ENCODE measurements at places on chromosomes 13 and 19. TPM values are rescaled to one million over a fixed set of nuclear protein-coding genes. Genes with fewer than 3 reads are reported as not detected.

Gene ZNF320
- total RNA-seq = 5.7 TPM

Gene ZNF835
- total RNA-seq = 0.38 TPM

Gene MIA
- total RNA-seq = 1.1 TPM

Gene ZFR2
- total RNA-seq = not detected

Gene ZNF90
- 1.0 TPM for total RNA-seq

Gene IFI30
- total RNA-seq = 5.7 TPM

Gene TMPRSS9
- total RNA-seq = not detected

Gene SLC6A16
- total RNA-seq = under 0.01 TPM

Gene TEX26
- total RNA-seq = not detected

Gene OR1M1
- not detected for total RNA-seq

Gene GFY
- total RNA-seq = not detected
